Fibroblast of skin of right biceps (primary cell): ENCODE measurements at places on chromosomes 3 and 15.
A peak's percentile ranks its signal among the peaks of the same experiment; 100 is the strongest.

GRCh38 chr3:14352002-14352627 is 50.3 kb upstream of the SLC6A6 start:
- peak; percentile 32 for DNase-seq

DNA sequence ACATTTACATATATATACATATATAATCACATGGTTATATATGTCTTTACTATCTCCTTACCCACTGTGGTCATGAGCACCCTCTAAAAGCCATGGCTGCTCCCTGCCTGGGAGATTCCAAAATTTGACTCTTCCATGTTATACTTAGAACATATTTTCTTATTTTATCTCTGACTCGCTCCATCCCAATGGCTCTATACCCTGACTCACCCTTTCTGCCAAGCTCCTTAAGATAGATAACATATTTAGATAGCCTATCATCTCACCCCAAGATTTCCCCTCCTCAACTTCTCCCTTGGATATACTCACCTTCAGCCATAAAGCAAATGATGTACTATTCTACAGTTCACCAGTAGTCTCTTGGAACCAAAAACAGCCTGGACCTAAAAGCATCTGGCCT is 65.1 kb downstream of the CD200R1L start:
- DNase-seq: peak; percentile 81

GRCh38 chr3:9678493-9678892 is 25.1 kb upstream of the CPNE9 start:
- DNase-seq: no peak

DNA sequence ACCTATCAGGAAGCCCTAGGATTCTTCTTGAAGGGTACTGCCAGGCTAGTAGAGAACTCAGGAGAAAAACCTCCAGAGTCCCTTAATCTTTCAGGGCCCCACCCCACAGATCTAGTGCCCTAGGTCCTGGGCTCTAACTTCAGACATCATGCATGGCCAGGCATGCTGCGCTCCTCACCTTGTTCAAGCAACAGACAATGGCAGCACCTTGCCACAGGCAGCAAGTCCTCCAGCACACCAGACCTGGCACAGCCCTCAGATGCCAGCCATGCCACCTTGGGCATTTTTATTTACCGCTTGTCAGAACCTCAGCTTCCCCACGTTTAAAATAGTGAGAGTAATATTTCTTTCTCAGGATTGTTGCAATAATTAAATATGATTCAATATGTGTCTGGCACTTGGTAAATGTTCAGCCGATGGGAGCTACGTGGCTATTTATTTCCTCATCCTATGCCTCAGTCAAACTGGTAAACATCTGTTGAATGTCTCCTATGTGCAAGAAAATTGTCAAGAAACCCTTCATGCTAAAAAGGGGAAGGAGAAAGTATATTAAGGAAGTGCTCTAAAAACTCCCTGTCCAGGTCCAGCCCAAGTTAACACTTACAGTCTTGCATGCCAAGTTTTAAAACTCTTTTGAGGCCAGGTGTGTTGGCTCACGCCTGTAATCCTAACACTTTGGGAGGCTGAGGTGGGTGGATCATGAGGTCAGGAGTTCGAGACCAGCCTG is 14.5 kb upstream of the CCR1 start:
- DNase-seq: no peak
